ENCODE measurements at places on chromosomes 12 and 14.

DNA sequence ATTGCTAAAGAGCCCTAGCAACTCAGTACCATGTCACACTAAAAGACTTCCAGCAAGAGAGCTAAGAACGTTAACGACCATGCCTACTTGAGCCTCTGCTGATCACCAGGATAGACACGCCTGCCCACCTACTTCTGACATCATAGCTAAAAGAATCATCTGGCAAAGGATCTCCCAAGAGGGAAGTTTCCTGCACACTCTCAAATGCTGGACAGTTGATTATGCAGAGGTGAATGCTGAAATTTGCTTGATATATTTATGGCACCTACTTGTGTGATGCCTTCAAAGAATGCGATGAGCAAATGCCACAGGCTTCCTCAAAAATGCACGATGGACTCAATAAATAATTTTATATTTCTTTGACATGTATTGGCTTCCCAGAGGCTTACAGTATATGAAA lies 113.6 kb downstream of the GALC start:
- no peak for DNase-seq

DNA sequence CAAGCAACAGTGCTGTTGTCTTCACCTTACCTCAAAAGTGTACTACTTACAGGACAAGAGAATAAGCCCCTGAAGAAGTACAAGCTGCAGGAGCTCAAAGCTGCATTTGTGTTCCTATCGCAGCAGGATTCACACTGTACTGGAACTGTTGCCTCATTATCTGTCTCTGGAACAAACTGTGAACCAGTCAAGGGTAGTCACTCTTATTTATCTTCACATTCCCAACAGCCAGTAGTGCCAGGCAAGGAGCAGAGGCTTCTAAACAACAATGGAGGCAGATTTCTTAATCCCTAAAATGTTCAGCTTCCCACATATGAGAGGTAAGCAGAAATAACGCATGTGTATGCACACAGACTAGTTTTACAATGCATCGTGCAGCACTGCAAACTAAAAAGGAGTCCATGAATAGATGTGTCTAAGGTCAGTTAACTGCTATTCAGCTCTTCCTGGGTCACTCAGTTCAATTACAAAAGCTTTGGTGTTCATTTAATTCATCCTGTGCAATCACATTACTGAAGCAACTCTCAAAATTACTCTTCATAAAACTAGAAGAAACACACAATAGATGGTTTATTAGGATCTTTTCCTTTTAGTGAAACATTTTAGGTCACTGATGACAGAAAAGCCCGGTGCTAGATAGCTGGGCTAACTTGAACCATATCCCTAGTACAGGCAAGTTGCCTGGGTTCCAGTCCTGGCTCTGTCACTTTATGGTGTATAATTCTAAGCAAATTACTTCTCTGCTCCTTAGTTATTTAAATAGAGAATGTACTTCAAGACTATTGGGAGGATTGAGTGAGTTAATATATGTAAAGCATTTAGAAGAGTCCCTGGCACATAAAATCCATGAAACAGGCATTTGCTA lies 2.7 kb downstream of the APPL2 start:
- DNase-seq, result no peak

DNA sequence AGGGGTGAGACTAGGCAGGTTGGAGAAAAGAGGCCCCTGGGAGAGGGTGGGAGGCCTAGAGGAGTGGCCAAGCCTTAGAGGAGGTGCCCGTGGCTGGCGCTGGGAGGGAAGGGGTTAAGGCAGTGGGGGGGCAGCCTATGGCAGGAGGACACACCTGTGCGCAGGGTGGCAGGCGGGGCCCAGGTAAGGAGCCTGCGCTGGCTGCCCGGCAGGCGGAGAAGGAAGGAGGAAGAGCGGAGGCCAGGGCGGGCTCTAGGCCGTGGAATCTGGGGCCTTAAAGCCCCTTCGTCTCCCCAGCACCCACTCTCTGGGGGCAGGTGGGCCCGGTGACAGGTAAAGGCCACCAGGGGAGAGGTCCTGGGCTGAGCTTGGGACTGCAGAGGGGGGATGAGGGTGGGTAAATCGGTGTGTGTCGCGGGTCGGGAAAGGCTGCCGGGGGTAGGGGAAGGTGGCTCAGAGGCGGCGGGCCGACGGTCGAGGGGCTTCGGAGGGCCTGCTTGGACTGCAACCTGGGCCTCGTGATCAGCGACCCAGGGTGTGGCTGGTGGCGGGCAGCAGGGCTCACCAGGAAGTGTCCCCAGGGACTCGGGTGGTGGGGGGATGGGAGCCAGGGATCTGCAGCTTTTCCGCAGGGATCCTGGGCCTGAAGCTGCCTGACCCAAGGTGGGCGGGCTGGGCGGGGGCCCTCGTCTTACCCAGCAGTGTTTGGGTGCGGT lies 7.3 kb downstream of the PHB2 start:
- DNase-seq, result peak; percentile 93

DNA sequence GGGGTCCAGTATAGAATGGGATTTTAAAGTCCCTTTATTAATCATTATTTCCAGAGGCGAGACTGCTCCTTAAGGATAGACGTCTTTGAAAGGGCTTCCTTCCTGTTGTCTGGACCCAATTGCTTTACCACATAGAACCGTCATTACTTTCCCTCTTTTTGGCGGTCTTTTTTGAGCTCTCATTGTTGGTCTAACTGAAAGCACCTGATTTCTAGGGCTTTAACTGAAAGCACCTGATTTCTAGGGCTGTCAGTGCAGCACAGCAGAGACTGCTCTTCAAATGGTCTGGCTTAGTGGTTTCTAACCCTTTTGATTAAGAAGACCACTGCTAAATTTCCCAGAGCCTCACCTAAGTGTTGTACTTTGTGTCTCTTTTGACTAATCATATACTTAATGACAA lies 95.8 kb downstream of the PRKCH start:
- DNase-seq, result no peak

DNA sequence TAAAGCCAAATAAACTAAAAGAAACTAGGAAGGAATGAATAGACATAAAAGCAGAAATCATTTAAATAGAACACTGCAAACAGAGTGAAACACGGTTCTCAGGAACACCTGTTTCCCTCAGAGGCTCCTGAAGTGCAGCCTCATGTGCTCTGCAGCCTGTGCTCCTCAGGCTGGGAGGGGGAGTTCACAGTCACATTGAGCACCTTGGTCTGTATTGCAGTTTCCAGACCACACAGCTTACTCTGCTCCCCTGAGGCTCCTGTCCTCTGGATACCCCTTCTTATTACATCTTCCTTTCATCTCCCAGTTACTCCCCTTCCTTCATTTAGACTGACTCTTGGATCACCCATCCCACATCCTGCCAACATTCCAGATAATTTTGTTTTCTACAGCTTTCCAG lies 49.7 kb upstream of the DCD start:
- DNase-seq, result no peak

- DNase-seq, result no peak
These were observed 137.0 kb downstream of the ZFP36L1 start for GRCh38 chr14:68655911-68656316.

DNA sequence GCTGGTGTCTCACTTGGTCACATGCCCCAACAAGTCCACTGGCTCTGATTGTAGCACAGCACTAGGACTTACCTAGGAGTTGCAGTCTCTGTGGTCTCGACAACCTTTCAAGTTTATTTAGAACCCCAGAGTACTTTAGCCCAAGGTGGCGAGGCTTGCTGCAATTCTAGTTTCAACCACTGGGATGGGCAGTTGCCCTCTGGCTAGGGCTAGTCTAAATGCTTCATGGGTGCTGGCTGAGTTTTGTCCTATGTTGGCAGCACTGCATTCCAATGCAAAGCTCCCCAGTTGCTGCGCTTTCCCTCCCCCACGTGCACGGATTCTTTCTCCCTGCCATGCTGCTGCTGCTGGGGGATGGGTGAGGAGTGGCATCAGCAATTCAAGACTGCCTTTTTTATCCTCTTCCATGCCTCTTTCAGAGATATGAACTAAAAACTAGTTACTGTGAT lies 207.9 kb downstream of the SYNE2 start:
- no peak for DNase-seq

DNA sequence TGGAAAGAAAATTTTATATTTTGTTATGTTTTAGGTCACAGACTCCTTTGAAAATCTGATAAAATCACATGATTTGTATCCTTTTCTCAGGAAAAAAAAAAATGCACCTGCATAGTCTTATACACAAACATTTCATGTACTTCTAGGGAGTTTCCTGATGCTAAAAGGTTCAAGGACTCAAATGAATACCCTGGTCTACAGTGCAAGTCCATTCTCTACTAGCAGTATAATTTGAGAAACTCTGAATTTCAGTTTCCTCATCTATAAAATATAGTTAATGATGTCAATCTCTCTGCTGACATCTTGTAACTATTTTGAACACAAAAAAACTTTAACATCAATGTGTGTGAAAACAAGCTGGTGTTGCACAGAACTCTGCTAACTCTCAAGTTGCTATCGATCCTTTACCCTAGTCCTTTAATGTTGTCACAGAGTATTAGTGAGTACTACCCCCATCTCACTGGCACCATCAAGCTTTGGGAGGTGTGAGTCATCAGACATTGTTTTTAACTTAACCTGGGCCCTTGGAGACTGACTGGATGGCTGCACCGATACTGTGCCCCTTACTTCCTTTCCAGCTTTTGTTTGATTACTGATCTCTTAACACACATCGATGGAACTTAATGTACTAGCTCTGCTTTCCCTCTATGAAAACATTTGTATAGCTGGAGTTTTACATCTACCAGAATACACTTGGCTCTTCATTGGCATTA lies 251.9 kb upstream of the SOX5 start:
- DNase-seq, result no peak

GRCh38 chr12:117240081-117240755 lies 49.9 kb upstream of the FBXO21 start:
- no peak for DNase-seq

- no peak for DNase-seq
These were observed 83.9 kb downstream of the STXBP6 start for GRCh38 chr14:24965934-24966578.

GRCh38 chr12:30500532-30500931 lies 195.1 kb downstream of the IPO8 start:
- no peak for DNase-seq

- DNase-seq, result no peak
These were observed 39.8 kb downstream of the C12orf42 start for GRCh38 chr12:103456006-103456405.

GRCh38 chr14:96727491-96727890 lies 69.7 kb upstream of the VRK1 start:
- no peak for DNase-seq

GRCh38 chr12:26798023-26798422 lies 35.0 kb downstream of the ITPR2 start:
- no peak for DNase-seq

DNA sequence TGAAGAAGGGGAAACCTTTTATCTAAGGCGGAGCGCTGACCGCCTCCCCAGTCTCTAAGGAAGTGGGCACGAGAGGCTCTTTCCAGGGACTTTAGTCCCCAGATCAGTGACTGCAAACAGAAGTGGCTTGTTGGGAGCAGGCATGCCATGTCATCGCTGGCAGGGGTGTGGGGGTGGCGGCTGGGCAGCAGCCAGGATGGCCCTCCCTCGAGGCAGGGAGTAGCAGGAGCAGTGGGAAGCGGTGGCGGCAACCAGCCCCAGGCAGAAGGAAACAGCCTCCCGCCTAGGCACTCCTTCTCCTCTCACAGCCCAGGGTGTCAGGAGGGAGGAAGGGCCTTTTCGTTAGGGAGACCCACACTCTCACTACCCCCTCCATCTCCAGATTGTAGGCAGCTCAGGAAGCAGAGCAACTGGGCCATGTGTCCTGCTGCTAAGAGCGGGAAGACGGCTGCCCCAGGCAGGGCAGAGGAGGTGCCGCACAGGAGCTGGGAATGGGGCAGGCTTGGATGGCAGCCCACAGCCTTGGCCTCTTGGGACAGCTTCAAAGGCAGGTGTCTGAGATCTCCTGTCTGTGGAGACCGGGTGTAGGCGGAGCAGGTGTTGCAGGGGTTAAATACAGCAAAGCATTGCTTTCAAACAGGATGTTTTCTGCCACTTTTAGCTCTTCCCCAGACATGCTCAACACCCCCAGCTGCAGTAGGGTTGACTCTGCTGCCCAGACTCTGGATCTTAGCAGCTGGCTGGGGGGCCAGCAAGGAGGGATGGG lies 21.8 kb downstream of the VDR start:
- no peak for DNase-seq

DNA sequence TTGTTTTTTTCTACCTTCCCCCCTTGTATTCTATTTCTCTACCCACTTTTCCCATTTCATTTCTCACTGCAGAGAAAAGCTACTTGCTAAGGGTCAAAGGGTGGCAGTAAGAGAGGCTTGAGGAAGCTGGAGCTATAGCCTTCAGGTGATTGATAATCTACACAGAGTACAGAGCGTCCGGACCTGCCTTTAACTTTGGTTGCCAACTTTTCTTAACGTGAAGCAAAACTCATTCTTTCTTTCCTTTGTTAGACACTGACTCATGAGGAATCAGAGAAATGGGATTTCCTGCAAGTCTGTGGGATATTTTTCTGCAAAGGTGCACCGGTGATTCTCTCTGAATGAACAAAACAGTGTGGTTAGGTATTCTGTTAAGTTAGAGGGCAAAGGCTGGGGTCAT lies 133.3 kb downstream of the RMST start:
- DNase-seq, result no peak

- no peak for DNase-seq
These were observed 249.2 kb downstream of the PAWR start for GRCh38 chr12:79441534-79441933.

DNA sequence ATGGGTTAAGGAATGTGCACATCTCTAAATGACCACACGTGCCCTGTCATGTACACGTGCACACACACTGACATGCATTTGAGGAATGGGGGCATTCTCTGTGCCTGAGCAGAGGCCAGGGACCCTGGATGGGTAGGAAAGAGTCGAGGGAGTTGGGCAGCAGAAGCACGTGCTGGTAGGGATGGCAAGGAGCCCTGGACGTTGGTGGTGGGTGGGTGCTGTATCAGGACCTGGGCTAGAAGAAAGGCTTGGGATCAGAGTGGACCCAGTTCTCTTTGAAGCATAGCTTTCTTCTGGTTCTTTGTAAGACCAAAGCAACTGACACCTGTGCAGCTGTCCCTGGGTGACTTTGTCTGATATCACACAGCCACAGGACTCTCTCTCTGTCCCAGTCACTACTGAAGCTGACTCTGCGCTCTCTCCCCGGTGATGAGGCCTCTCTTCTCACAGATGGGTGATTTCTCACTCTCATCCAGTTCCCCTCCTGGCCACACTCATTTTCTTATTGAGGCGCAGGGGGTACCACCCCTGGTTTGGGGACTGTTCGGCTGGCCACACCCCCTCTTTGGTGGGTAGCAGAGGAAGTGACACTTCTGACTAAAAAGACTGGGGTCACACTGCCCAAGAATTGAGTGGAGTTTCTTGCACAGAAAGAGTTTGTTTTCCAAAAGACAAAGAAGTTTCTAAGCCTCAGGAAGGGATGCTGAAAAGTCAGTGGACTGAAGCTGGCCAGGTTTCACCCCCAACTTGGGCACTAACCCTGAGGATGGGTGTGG lies 171.7 kb upstream of the RTL1 start:
- DNase-seq, result no peak

DNA sequence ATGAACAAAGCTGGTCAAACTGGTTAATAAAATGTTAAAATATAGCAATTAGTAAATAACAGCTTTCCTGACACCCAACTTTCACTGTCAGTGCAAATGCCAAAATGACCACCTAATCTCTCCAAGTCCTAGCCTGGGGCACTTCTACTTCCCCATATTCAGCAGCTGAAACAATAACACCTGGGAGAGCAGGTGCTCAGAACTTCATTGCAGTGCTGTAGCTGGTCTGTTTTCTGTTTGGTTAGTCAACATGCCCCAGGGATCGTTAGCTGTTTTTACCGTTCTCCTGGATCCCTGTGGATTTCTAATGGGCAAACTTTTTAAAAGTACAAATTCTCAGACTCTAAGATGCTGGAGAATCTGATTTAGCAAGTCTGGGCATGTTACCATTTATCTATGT lies 759.7 kb downstream of the GALC start:
- DNase-seq, result peak; percentile 51

GRCh38 chr14:106556665-106557289 lies 1030.4 kb downstream of the TMEM121 start:
- DNase-seq, result peak; percentile 79

- DNase-seq, result peak; percentile 16
These were observed 14.4 kb downstream of the CLSTN3 start for GRCh38 chr12:7144414-7145120.
